ENCODE measurements at places on chromosomes 4 and X.

DNA sequence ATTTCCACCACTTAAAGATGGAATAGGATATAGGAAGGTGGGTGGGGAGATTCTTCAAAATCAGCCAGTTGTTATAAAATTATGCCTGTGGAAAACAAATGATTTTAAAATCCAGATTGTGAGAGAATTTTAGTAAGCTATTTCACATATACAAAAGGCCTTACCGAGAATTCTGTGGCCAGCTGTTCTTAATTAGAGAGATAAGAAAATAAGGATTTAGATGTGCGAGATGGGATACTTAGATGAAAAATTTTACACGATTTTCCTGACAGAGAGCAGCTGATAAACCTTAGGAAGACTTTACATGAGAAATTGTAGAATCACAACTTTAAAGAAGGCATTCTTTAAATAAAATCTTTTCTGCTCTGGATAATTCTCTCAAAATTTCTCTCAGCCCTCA is 94.5 kb upstream of the IQCM start:
- DNase-seq, result no peak

DNA sequence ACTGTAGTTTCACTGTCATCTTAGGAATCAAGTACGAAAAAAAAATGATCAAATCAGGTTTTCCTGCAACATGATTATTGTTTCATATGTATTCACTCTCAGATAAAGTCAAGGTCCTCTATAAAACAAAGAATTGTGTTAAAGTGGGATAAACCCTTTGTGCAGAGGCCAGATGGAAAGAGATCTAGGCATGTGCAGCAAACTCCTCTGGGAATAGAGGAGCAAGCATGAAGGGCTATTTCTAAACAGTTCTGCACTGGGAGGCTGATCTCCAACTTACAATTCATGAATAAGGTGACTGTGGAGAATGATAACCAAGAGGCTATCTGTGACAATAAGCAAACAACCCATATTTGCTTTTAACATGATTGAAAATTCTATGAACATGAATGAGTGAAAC is 2.4 kb upstream of the WDFY3 start:
- DNase-seq, result no peak

- no peak for DNase-seq
Measured at GRCh38 chr4:159434114-159434870, 331.4 kb downstream of the RAPGEF2 start.

DNA sequence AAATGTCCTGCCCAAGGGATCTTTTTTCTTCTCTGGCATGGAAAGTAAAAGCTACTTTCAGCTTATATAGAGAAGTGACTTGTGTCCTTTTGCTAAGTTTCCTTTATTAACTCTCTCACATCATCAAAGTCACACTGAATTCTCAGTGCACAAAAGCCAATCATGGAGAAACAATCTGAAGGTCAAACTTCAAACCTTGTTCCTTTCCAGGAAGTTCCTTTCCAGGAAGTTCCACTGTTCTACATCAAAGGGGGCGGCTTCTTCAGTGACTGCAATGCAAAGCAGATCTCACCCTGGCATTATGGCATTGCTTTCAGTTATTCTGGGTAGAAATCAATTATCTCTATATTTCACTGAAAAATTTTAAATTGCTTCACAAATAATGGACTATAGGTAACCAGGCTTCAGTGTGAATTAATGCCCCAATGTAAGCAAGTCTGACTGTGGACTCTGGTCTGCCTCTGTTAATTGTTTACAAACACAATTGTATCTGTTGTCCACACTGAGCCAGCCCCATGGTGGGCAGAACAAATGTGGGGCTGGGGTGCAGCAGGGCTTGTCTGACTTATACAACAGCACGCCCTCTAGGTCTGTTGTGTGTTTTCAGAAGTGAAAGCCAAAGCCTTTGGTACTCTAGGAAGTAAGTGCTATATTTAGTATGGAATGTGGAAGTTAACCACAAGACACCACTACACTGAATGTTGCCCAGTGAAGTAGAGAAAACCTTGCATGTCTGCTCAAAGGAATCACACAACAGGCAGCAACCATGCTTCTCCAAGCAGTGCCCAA is 98.8 kb downstream of the CDS1 start:
- no peak for DNase-seq

DNA sequence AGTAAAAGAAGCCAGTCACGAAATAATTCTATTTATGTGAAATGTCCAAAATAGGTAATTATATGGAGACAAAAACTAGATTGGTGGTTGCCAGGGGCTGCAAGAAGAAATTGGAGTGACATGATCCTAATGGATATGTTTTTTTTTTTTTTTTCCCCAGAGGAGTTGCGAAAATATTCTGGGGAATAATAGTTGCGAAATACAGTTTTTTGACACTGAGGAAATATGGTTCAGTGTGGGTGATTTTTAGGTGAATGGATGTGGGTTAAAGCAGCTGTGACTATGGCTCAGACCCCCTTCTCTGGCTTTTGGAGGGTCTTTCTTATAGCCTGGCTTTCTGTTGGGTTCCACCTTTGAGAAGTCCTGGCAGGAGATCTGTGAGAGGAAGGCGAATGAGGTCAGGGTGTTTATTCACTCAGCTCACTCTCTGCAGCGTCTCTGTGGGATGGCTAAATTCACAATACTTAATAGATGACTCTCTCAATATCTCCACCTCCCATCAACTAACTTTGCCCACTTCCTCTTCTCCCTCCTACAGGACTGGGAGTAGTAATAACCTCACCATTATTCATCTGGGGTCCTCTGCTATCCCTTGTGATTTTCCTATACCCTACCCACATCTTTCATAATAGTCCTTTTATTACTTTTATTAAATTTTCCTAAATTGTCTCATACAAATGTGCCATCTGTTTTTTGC is 15.3 kb upstream of the RAB9B start:
- DNase-seq, result no peak

DNA sequence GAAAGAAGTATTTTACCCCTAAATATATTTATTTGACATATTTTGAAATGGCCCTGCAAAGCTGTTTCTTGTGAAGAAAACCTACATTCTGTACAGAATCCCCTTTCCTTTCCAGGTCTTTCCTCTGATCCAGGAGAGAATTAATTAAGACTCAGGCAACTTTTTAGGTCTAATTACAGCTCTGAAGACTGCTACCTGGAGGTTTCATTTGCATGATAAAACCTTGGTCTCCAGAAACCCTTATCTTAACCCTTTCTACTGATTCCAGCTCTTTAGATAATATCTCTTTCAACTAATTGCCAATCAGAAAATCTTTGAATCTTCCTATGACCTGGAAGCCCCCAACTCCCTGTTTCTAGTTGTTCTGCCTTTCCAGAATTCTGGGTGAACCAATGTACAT is 224.0 kb downstream of the FAM47A start:
- no peak for DNase-seq

Data from T-helper 1 cell (primary cell).